Ovary (tissue), 10 donors: ENCODE measurements at places on chromosomes 3 and 15. TPM values are rescaled to one million over a fixed set of nuclear protein-coding genes. Genes with fewer than 3 reads are reported as not detected.

GRAMD2A gene
- 3.2 TPM for total RNA-seq

SLCO2A1 gene
- total RNA-seq, result 16.7 TPM

FGF12 gene
- 1.2 TPM for total RNA-seq

THSD4 gene
- 7.1 TPM for total RNA-seq

FETUB gene
- total RNA-seq, result not detected

SLC22A13 gene
- 0.46 TPM for total RNA-seq

SLC22A14 gene
- total RNA-seq, result not detected
